ENCODE measurements at places on chromosomes 1 and 21.

GRCh38 chr1:15683345-15684039, 628 bp upstream of the PLEKHM2 start:
- DNase-seq, result no peak

GRCh38 chr1:99808391-99809115, 41.6 kb upstream of the AGL start:
- DNase-seq, result peak; percentile 62

DNA sequence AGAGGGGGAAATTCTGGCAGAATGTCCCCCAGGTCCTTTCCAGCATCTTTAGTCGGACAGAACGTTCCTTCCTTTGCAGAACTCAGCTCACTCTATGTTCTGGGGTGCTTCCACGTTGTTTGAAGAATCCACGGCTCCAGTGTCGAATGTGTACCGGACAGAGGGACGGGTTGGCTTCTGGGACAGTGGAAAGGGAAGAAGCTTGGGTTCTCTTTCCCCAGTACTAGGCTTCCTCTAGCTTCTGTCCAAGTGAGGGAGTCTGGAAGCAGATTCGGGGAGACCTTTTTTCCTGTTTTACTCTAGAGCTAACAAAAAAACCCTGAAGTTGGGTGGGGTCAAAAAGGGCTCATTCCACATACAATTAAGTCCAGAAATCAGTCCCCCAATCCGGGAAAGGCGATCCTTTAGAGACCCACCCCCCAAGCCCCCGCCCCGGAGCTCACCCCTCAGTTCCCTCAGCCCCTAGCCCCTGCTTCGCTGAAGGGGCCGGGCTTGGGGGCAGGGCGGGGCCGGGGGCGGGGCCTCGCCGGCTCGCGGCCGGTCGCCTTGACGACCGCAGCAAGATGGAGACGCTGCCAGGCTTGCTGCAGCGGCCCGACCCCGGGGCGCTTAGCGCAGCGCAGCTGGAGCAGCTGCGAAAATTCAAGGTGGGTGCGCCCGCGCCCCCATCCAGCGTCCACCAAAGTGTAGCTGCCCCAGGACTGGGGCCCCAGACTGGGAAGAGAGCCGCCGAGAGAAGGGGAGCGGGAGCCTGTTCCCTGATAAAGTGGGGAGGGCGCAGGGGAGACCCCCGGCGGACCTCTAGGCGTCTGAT, at the start of gene RIIAD1:
Gene RIIAD1, plus strand, starts transcription at position 549 of the 814 bp plus-strand sequence. Its CDS starts 15 bp downstream, at position 564.
- DNase-seq, result peak; percentile 40

DNA sequence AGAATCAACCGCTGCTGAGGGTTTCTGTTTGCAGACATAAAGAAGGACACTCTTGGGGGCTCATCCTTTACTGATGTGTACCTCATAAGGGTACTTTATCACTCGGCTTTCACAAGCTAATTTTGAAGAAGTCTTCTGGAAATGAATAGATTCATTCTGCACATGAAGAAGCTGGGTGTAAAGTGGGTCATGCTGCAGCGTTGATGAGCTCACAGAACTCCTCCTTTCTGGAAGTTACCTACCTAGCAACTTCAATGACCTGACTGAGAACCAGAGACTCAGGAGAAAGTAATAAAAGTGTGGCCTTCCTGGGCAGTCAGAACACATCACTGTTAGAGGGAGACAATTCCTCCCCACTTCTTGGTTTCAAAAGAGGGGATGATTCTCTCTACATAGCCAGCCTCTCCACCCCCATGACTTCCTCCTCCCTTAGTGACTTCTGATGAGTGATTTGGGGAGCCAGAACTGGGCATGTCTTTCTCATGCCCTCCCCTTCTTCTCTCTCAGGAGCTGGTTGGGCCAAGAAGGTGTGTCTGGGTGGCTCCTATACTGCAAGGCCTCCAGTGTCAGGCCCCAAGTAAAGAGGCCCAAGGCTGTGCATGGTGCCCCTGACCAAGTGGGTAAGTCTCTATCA, 27.0 kb downstream of the PCNX2 start:
- no peak for DNase-seq

DNA sequence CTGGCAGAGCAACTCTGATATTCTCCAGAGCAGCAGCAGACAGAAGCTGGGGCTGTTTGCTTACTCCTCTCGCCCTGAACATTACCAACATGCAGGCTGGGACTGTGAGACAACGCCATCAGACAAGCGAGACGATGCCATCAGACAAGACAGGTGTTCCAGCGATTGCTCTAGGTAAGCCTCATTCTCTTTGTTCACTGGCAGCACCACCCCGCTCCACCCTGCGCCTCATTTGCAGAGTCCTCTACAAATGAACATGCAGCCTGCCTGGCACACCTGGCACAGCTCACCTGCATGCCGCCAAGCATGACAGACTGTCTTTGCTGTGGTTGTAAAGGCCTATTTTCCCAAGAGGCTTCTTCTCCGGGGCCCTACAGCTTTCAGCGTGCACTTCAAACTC, 346.2 kb downstream of the SMYD3 start:
- DNase-seq, result no peak

DNA sequence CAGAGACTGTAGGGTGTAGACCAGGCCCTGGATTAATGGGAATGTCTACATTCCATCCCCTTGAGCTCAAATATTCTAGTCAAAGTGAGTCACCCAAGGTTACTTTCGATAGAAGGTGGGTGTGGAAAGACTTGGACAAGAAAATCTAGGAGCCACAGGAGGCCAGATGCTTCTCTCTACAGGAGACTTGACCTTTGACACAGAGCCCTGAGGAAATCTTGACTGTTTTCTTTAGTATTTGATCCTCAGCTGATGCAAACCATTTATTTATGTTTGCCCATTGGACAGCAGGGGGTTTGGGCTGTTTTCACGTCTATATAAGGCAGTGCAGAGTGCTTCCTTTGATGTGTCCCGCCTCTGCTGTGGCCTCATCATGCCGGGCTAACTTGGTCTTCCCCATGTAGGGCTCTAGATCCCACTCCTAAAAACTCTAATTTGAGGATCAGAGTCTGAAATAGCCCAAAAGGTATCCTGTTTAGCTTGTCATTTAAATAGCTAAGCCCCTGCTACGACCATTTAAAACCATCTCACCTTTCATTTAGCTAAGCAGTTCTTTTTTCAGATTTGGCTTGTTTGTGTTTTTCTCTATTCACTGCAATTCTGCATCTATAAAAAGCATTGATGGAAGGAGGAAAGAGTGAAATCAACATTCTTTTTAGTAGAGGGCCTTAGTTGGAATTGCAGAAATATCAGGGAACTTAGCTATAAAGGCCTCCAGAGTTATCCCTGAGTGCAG, 15.5 kb upstream of the MAP3K7CL start:
- no peak for DNase-seq

DNA sequence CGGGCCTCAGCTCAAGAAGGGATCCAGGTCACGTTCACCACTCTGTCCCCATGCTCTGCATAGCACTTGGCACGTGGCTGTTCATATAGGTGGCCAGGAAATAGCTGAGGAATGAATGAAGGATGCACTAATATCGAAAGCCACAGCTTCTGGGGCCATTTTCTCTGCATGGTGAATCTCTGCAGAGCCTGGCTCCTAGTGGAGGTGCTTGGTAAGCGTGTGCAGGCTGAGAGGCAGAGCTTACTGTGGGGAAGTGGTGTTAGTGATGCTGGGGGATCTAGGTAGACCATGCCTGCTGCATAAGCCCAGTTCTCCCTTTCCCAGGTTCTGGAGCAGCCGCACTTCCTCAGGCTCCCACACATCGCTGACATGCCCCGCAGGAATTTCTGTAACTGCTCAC, 8.3 kb downstream of the CSRP1 start:
- no peak for DNase-seq

DNA sequence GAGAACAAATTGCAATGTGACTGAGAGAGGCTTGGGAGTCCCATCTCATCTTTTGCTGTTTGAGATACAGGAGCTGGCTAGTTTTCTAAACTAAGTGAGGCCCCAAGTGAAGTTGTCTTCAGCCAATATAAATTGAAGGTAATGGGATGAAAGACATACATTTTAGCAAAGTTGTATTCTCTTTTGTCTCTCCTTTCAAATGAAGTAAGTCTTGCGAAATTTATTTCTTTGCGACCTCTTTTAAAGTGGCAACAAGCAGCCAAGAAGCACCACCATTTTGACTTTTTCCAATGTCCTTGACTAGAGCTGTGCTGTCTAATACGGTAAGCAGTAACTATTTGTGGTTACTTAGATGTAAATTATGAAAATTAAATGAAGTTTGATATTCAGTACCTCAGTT, 385.7 kb downstream of the USP25 start:
- no peak for DNase-seq

DNA sequence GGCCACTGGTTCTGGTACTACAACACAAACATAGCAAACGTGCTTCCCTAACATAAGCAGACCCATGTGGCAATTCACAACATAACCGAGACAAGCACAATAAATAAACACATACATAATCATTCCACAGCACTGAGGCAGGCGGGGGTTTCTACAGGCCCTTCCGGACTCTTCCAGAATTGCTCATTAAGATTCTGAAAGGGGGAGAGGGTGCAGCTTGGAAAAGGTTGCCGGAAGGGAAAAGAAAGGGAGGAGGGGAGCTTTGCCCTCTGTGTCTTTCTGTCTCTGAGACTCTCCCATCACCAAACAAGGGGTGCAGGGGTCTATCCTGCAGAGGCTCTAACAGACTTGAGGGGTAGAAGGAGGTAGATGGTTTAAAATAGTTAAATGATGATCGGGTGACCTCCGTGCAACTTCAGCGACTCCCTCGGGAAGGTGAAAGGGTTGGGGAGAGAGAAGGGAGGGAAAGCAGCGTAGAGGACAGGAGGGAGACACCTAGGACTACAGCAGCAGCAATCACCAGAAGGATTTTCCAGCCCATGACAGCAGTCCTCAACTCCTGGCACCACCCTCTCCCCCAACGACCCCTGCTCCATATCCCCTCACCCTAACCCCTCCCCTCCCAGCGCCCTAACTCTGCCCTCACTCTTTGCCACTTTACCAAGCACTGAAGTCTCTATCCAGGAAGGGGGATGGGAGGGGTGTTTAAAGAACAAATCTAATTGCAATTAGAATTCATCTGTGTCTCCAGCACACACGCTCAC, 365.5 kb upstream of the ESRRG start:
- DNase-seq, result no peak

DNA sequence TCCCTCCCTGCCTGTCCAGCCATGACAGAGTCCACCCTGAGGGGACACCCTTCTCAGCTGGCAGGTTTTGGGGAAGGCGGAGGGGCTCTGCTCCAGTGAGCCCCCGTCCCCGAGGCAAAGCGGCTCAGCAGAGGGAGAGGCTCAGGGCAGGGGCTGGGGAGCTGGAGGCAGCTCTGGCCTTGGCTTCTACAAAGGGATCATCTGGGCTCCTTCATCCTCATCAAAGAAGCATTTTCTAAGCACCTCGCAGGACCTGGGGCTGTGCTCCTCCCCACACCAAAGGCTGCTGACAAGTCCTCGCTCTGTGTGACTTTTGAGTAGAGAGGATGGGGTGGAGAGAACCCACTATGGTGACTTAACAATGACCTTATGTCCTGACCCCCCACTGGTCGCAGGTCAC, 21.0 kb upstream of the CLSTN1 start:
- DNase-seq, result no peak

GRCh38 chr21:38679534-38679933, 126.2 kb upstream of the ETS2 start:
- DNase-seq, result no peak

DNA sequence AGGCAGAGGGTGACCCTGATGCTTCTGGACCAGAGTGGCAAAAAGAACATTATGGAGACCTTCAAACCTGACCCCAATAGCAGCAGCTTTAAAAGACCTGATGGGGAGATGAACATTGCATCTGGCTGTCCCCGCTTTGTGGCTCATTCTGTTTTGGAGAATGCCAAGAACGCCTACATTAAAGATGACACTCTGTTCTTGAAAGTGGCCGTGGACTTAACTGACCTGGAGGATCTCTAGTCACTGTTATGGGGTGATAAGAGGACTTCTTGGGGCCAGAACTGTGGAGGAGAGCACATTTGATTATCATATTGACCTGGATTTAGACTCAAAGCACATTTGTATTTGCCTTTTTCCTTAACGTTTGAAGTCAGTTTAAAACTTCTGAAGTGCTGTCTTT, 45.8 kb downstream of the TRAF5 start:
- DNase-seq, result no peak

DNA sequence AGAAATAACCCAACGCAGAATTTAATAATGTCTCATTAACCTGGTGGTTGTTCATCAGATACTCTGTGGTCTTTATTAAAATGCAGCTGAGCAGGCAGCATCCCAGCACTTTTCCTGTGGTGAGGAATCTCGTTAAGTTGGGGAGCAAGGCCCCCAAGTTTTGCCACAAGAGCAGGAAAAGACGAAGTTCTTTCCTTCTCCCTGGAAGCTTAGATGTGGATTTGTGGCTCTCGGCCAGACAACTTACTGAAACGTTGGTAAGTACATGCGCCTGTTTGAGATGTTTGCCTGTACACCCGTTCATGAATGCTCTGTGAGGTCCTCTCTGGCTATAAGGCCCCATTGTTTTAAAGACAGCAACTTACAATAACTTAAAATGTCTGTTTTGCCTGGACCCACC, 34.3 kb upstream of the PDE9A start:
- no peak for DNase-seq

GRCh38 chr21:18493422-18493821, 89.8 kb upstream of the TMPRSS15 start:
- no peak for DNase-seq

- DNase-seq, result no peak
Observed at GRCh38 chr1:225691377-225691776, 38.5 kb upstream of the ENAH start.

- no peak for DNase-seq
Observed at GRCh38 chr1:242800521-242800920, 276.0 kb upstream of the PLD5 start.

DNA sequence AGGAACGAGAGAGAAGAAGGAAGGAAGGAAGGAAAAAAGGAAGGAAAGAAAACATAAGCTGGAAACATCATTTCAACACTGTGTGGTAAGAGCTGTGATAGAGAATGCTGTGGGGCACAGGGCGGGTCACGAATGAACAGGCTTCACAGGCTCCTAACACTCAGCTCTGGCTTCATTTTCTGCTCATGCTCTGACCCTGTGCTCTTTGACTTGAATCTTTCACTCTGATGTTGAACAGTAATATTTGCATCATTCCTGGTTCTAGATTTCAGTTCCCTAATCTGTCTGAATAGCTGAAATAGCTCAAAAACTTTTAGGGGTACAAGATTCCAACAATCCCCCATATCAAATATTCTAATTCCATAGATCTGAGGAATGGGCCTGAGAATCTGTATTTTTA, 207.3 kb downstream of the LHX8 start:
- DNase-seq, result no peak

DNA sequence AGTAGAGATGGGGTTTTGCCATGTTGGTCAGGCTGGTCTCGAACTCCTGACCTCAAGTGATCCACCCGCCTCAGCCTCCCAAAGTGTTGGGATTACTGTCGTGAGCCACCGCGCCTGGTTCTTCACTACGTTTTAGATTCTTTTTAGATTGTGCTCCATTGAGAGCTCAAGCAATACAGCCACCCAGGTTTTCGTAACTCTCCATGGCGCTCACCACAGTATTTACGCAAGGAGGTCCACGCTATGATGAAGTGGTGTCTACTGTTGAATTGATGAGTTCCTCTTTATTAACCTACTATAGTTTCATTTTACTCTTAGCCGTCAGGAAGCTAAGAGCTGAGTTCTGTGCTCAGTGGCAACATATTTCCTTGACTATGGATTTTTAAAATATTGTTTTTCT, 1.8 kb upstream of the KIF1B start:
- no peak for DNase-seq
